ENCODE measurements at places on chromosomes 2 and 18.

- DNase-seq, result no peak
These were observed 156.1 kb downstream of the MYO1B start for GRCh38 chr2:191401287-191401686.

- DNase-seq, result no peak
These were observed 5.3 kb upstream of the DCTN1 start for GRCh38 chr2:74385396-74385795.

DNA sequence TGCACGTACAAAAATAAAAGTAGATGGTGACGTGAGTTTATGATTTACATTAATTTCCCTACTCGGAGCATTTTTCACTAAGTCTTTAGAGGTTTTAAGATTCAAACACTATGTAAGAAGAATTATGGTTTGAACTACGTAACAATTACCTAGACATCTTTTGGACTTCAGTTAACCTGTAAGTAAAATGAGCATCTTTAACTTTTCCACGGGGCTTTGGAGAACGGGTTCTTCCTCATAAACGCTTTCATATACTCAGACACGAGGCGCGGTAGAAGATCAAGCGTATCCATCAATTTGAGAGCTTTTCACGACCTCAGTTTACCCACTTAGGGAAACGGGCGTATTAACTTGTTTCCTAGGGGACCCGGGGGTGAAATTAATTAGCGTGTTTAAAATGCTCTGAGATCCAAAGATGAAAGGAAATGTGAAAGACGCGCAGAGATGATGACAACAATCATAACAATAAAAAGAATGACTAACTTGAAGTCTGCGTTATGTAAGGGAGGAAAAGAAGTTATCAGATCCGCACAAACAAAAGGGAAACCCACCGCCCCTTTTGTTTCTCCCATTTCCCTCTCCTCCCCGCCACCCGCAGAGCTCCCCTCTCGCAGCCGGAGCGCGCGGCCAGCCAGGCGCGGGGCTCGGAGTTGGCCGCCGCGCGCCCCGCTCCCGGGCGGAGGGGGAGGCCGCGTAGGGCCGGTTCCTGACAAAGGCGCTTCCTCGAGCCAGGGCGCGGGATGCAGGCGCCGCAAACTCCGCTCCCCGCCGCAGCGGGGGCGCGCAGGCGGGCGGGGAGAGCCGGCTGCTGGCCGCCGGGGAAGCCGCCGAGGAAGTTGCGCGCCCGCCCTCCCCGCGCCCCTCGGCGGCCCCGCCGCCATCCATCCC is 807 bp downstream of the PELI1 start:
- DNase-seq, result peak; percentile 38

- DNase-seq, result no peak
These were observed 315.9 kb downstream of the RNF144A start for GRCh38 chr2:7233126-7233525.

- no peak for DNase-seq
These were observed 34.1 kb upstream of the GNAL start for GRCh38 chr18:11654736-11655605.

DNA sequence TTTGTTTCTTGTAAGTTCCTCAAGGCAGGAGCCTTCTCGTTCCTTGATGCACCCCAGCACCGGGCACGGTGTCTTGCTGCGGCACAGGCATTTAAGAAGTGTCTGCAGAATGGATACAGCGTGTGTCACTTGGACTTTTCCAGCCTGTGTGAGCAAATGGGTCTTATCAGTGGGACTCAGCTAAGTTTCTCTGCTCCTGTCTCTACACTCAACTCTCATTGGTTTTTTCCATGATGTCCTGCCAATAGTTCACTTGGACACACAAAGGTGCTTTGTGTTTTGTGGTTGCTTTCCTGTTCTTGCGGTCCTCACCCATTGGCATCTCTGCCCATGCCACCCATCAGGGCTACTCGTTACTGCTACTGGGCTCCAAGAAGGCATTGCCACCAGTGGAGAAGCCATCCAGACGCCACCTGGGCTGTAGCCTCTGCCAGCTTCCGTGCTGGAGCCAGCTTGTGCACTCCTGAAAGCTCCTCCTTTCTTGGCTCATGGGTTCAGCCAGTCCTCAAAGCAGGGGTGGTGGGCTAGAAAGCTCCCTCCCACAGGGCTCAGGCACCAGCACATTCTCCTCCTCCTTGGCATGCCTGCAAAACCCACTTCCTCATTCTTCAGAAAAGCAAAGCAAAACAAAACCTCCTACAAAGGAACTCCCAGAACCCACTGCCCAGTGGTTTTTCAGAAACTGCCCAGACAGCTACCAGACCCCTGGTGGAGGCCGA is 41.4 kb downstream of the IL1R2 start:
- DNase-seq, result no peak

DNA sequence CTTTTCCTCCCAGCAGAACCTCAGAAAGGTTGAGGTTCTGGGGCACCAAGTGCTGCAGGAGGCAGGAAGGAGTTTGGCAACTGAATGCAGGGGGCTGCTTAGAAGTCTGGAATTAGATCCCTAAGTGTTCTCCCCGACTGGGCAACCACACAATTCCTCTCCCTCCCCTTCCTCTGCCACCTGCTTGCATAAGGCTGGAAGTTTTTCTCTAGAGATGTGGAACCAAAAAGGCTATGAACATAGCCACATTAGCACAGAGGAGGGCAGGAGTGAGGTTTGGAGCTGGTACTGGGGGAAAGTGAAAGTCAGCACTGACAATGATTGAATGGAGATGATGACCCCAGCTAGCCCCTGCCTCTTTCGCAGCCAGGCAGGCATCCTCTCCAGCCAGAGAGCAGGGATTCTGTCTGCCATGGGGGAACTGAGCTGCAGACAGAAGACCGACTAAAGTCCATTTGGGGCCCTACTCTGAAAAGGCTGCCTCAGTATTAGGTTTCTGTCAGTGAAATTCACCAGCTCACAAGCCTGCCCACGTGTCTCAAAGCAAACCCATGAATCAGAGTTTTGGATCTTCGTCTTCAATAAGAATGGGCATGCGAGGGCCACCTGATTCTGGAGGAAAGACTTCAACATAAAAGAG is 87.9 kb upstream of the ITGA6 start:
- DNase-seq, result no peak

DNA sequence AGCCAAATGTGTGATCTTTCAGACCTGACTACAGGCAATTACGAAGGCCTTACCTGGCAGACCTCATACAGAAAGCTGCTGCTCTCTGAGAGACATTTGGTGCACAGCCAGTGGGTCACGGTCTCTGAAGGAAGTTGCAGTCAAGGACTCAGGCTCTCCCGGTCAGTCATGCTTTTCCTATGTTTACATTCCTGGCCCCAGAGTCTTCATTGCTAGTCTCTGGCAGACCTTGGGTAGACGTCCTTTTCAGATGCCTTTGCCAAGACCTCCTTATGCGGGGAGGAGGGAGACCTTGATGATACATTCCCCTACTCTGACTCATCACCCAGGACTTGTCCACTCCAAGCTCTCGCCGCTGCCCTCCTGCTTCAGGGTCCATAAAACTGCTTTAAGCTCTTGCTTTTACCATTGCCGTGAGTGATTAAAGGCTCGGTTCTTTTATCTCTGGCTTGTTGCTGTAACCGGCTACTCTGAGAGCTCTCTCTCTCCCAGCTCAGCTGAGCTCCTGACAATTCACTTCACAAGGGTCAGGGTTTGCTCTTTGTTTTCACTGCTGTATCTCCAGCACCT is 62.0 kb upstream of the SLC35F5 start:
- DNase-seq, result no peak

GRCh38 chr2:195667974-195668373 is 10.9 kb downstream of the SLC39A10 start:
- DNase-seq, result no peak

- no peak for DNase-seq
These were observed 3.2 kb upstream of the PPM1G start for GRCh38 chr2:27412419-27413152.

GRCh38 chr18:41906528-41907146 is 48.4 kb upstream of the PIK3C3 start:
- peak; percentile 56 for DNase-seq

DNA sequence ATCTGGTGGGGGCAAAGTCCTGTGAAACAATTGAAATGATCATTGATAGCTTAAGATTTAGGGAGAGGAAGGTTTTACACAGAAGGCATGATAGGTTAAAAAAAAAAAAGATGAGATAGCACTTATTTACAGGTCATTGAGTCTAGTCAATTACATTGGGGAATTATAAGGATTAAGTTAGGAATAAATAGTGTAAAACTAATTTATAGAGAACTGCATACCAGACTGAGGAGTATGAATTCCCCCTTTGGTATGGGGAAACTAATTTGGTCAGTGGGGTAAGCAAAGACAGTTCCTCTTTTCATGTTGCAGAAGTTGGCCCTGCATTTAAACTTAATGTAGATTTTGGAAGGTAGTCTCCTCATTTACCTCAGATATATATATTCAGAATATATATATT is 10.8 kb downstream of the GLS start:
- no peak for DNase-seq

DNA sequence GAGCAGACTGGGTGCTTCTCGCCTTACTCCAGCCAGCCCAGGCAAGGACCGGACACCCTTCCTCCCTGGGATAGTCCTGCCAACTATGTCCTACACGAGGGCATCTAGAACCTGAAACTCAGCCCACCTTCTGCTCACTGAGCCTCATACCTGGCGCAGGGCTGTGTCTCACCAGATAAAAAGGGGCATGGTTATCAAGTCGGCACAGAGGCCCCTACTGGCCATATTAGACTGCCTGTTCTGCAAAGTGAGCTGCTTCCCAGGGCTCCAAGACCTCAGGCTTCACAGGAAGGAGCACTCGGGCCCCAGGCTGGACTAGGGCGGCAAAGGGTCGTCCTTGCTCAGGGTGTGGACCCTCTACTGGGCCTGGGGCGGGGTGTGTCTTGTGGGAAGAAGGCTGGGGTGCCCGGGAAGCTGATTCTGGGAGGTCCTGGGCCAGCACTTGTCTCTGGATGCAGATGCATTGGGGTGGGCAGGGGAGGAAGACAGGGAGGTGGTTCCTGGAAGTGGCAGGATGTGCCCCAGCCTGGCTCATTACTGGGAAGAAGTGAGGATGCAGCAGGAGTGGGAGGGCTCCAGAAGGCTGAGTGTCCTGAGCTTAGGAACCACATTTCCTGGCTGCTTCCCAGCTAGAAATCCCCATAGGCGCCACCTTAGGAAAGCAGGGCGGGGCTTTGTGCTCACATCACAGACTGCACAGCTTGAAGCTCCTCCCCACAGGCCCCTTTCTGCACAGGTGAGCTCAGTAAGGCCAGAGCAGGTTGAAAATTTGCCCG is 19.6 kb downstream of the EHD3 start:
- peak; percentile 6 for DNase-seq

- no peak for DNase-seq
These were observed 237.5 kb upstream of the RBBP8 start for GRCh38 chr18:22695674-22696073.

- DNase-seq, result peak; percentile 27
These were observed 74.8 kb downstream of the B3GNT2 start for GRCh38 chr2:62270728-62271127.

GRCh38 chr2:180411661-180412060 is 404.6 kb upstream of the CWC22 start:
- DNase-seq, result no peak

DNA sequence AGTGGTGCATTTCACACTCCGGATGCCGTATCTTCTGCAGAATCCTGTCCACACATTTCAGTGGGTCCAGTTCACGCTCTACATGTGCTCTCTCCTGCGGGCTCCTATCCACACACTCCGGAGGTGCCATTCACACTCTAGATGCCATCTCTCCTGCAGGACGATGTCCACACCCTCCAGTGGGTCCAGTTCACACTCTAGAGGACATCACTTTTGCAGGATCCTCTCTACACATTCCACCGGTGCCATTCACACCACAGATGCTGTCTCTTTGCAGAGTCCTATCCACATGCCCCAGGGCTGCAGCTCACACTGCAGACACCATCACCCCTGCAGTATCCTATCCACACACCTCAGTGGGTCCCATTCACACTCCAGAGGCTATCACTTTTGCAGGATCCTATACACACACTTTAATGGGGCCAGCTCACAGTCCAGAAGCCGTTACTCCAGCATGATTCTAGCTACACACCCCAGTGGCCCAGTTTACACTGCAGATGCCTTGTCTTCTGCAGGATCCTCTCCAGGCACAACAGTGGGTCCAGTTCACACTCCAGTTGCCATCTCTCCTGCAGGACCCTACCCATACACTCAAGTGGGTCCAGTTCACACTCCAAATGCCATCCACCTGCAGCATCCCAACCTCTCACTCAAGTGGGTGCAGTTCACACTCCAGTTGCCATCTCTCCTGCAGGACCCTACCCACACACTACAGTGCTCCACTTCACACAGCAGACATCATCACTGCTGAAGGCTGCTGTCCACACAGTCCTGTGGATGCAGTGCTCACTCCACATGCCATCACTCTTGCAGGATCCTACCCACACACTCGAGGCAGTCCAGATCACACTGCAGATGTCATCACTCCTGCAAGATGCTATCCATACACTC is 2.1 kb upstream of the PXDN start:
- DNase-seq, result no peak

DNA sequence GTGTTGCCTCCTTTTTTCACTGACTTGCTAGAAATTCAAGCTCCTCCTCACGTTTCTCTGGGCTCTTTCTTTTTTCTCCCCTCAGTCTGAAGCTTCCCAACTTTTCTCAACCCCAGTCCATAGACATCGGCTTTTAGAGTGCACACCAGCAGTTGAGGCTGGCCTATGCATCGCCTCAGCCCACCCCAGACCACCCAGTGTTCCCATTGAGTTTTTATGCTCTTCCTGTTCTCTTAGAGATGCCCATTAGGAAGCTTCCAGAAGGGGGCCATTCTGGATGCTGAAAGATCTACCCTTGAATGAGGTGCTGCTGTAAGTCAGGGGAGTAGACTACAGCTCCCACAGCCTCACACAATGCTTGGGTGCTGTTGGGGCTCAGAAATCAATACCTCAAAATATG is 12.0 kb upstream of the GYPC start:
- no peak for DNase-seq

- DNase-seq, result no peak
These were observed 414.3 kb upstream of the HS6ST1 start for GRCh38 chr2:128732976-128733431.

DNA sequence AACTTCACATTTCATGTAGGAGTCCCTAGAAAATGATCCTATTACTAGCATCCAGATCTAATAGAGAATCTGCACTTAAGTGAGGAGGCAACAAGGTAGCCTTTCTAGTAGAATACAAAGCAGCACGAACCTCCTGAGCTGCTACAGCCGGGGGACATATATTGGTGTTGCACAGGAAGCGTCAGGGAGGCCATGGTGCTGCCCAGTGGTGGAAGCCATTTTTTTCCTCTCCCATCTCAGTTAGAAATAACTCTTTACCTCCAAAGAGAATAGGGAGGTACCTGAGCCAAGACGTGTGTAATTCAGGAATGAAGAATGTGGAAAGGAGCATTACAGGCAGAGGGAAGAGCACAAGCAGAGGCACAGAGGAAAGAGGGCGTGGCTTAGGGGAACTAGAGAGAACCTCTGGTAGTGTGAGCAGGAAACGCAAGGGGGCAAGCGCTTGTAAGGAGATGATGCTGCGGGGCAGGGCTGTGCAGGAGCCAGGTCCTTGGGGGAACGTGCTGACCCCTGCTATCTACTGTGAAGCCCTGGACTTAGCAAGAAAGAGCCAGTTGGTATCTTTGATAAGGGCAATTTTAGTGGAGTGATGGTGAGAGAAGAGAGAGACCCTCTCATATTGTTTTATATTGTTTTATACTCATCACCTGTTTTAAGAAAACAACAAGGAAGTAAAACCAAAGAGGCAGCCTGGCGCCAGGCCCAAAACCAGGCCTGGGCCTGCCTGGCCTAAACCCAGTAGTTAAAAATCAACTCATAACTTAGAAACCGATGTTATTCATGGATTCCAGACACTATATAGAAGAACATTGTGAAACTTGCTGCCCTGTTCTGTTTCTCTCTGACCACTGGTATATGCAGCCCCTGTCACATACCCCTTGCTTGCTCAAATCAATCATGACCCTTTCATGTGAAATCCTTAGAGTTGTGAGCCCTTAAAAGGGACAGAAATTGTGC is 50.0 kb upstream of the TTC39C start:
- no peak for DNase-seq

- no peak for DNase-seq
These were observed 30.4 kb downstream of the UPP2 start for GRCh38 chr2:158131919-158132566.

Data from NCI-H2081 (cell line).